Stimulated activated CD4-positive, alpha-beta T cell treated with anti-CD3 and anti-CD28 coated beads, TNF-alpha, amount 100 ng/mL, for 24 hours (primary cell): ENCODE measurements at places on chromosomes 1 and 21.

- no peak for DNase-seq
Measured at GRCh38 chr1:240652961-240653409, 41.0 kb upstream of the GREM2 start.

- DNase-seq = no peak
Measured at GRCh38 chr1:211638689-211639101, 36.7 kb downstream of the NEK2 start.

DNA sequence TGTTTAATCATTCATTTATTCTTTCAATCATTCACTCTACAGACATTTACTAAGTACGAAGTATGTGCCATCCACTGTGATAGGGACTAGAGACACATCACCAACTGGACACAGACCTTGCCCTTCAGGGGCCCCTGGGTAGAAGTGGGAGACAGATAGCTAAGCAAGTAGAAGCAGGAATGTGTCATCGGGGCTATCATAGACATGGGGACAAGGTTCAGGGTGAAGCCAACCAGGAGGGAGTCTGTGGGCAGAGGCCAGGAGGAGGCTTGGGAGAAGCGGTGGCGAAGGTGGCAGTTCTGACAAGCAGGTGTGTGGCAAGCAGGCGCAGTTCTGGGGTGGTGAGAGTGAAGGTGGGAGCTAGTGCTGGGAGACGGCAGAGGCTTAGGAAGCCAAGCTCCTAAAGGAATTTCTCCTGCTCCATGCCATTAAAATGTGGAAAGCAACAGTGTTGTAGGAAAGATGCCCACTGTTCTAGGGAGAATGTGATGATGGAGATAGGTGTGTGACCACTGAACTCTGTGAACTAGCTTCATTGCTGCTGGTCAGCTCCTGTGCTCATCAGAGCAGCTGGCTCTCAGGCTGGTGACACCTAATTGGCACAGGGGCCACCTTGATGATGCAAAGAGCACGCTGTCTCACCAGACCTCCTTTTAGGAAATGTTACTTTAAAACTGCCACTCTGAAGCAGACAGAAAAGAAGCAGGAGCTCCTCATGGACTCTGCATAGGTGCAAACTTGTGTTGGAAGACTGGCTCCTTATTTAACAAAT lies 79.7 kb upstream of the LPGAT1 start:
- DNase-seq = no peak

DNA sequence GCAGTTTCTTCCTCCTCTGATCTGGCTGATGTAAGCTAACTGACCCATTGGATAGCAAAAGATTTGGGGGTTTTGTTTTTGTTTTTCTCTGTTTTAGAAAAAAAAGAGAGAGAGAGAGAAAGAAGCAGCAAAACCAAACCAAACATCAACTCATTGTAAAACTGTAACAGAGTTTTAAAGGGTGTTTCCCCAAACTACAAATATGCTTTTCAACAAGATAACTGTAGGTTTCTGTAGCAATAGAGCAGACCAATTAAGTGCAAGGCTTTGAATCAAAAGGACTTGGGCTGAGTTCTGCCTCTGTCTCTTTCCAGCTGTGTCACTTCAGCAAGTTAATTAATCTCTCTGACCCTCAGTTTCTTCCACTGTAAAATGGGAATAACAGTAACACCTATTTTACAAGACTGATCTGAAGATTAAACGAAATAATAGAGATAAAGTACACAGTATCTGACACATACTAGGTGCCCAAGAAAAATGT lies 44.5 kb downstream of the RRAGC start:
- DNase-seq = no peak

DNA sequence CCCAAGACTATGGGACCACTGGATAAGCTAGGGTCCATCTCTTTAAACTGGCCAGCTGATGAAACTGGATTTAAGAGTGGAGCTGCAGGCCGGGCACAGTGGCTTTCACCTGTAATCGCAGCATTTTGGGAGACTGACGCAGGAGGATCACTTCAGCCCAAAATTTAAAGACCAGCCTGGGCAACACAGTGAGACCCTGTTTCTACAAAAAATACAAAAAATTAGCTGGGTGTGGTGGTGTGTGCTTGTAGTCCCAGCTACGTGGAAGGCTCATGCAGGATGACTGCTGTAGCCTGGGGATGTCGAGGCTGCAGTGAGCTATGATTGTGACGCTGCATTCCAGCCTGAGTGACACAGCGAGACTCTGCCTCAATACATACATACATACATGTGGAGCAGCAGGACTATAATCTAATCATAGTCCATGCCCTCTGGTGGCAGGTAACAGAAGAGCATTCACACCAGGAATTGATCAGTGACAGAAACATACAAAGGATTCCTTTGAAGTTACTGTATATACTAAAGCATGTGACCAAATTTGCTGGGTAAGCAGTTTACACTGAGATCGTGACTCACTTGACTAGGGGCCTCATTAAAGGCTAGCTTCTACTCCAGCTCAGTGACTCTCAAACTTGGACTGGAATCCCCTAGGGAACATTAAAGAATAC lies 101.5 kb upstream of the SLFNL1 start:
- peak; percentile 1 for DNase-seq

DNA sequence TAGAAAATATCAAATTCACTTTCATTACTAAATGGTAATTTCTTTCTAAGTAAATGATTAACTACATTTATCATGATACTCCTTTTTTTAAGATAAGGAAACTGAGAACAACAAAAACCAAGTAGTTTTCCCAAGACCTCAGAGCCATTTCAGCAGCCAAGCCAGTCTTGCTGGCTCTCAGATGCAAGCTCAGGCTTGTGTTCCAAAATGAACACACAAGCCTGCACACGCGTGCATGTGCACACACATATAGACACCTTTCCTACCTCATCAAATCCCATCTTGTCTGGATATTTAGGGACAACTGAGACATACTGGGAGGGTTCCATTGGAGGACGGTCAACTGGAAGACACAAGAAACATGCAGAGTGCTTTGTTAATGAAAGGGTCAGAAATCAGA lies 83.0 kb downstream of the COLGALT2 start:
- DNase-seq = no peak

DNA sequence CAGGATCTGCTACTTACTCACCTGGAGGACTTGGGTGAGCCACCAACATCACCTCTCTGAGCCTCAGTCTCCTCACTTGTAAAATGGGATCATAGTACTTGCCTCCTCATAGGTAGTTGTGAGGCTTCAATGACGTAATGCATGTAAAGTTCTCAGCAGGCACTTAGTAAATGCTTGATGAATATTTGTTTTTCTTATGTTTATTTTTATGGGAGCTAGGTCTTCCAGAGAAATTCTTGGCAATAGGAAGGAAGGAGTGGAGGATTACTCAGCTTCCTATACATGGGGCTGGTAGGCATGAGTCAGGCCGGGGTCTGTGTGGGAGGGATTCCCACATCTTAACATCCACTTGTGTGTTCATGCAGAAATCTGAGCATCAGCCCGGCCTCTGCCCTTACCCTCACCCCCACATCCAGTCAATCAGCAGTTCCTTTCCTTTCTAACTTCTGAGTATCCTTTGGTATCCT lies 95.4 kb upstream of the USP24 start:
- no peak for DNase-seq

DNA sequence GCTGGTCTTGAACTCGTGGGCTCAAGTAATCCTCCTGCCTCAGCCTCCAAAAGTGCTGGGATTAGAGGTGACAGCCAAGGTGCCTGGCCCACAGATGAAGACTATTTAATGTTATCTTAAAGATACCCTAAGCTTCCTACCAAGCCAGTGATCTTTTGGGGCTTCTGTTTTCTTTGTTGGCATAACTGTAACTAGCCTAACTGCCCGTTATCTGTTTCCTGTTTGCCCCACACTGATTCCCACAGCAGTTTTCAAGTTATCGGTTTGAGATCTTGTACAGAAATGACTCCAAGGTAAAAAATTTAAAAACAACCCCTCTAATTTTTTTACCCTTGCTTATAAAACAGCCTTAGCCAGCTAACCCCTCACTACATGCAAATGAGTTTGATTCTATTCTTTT lies 12.4 kb downstream of the SELL start:
- DNase-seq = no peak
